DMS79 (cell line): ENCODE measurements at places on chromosomes 2 and 18.

DNA sequence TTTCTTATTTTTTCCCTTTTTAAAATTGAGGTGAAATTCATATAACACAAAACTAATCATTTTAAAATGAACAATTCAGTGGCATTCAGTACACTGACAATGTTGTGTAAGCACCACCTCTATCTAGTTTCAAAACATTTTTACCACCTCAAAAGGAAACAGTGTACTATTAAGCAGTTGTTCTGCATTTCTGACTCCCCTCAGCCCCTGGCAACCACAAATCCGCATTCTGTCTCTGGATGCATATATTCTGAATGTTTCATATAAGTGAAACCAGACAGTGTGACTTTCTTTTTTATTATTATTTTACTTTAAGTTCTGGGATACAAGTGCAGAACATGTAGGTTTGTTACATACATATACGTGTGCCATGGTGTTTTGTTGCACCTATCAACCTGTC lies 19.2 kb upstream of the TANK start:
- no peak for DNase-seq

- DNase-seq: no peak
These were observed 61.9 kb downstream of the AQP4 start for GRCh38 chr18:26803643-26804042.

DNA sequence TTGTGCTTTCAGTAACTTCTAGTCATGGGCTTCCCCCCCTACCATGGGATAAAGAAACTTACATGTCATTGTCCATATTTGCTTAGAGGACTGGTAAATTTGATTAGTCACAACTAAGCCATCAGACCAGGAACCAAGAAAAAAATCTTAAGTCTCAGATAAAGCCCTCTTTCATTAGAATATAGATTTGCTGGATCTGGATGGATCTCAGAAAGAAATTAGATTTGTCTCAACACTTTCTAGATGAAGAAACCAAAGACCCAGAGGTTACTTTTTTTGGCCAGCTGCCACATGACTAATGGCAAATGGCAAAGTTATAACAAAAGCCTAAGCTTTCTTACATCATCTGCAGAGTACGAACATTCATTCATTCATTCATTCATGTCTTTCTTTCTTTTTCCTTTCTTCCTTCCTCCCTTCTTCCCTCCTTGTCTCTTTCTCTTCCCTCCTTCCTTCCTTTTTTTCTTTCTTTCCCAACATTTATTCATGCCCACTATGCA lies 60.2 kb downstream of the CDCA7 start:
- DNase-seq: no peak

DNA sequence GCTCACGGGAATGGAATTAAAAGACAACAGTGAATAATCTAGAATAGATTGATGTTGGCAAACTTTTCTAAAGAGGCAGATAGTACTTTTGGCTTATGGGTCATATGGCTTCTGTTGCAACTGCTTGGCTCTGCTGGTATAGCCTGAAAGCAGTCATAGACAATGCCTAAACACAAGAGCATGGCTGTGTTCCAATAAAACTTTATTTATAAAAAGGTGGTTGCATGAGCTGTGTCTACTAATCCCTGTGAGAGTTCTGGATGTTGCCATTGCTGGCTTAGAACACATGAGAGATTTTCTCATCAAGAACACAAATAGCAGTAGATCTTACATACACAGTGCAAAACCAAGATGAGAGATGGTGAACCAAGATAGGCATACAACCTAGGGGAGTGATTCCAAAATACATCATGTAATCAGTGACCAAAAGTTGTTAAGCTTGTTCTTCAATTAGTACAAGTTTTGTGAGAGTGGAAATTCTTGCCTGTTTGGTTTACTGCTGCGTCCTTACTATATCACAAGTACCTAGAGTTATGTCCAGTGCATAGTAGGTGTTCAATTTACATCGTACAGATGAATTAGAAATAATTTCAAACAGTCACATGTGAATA lies 380.0 kb downstream of the METTL4 start:
- DNase-seq: no peak

- DNase-seq: no peak
These were observed 35.9 kb upstream of the WDSUB1 start for GRCh38 chr2:159322419-159322818.

DNA sequence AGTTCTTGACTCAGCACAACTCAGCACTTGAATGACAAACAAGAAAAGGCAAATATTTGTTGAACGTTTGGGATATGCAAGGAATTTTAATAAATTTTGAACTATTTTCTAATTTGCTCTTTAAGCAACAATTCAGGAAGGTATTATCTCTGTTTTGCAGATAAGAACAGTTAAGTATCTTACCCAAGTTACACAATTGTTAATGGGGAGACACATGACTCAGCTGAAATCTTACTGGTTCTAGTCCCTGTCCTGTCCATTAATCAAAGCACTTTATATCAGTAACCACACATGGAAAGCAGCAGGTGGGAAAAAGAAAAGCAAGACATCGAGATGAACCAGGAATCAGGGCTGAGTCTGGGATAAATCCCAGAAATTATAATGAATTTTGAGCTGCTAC lies 493.9 kb upstream of the PIK3C3 start:
- no peak for DNase-seq

GRCh38 chr2:174611854-174612253 lies 14.2 kb upstream of the WIPF1 start:
- DNase-seq: no peak

- DNase-seq: no peak
These were observed 289.3 kb upstream of the TANK start for GRCh38 chr2:160870729-160871465.

DNA sequence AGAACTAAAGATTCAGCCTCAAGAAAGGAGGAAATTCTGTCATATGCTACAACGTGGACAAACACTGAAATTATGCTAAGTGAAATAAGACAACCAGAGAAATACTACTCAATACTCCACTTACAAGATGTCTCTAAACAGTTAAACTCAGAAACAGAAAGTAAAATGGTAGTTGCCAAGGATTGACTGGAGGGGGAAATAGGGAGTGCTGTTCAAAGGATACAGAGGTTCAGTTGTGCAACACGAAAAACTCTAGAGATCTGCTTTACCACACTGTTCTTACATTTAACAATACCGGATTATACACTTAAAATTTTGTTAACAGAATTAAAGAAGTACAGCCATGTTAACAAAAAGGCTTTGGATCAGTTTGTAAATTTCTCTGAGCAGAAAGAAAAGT lies 39.8 kb upstream of the C2orf15 start:
- no peak for DNase-seq

DNA sequence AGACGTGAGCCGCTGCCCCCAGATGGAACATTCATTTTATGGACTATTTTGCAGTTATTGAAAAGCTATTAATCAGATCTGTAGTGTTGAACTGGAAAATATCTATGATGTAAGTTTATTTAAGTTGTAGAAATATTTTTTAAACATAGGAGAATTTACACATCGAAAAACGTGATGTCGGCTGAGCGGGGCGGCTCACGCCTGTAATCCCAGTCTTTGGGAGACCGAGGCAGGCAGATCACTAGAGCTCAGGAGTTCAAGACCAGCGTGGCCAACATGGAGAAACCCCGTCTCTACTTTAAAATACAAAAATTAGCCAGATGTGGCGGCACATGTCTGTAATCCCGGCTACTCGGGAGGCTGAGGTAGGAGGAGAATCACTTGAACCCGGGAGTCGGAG lies 2.0 kb upstream of the TIA1 start:
- no peak for DNase-seq

- no peak for DNase-seq
These were observed 164.1 kb upstream of the GATA6 start for GRCh38 chr18:22005191-22005841.

GRCh38 chr2:31027549-31027948 lies 110.7 kb downstream of the GALNT14 start:
- no peak for DNase-seq

GRCh38 chr2:28268386-28268785 lies 124.3 kb upstream of the FOSL2 start:
- DNase-seq: no peak

- DNase-seq: no peak
These were observed 62.9 kb upstream of the TUBA3E start for GRCh38 chr2:130261099-130261498.

- peak; percentile 9 for DNase-seq
These were observed 1.6 kb downstream of the FEV start for GRCh38 chr2:218983263-218983933.

GRCh38 chr2:16722677-16723076 lies 57.0 kb upstream of the CYRIA start:
- no peak for DNase-seq

DNA sequence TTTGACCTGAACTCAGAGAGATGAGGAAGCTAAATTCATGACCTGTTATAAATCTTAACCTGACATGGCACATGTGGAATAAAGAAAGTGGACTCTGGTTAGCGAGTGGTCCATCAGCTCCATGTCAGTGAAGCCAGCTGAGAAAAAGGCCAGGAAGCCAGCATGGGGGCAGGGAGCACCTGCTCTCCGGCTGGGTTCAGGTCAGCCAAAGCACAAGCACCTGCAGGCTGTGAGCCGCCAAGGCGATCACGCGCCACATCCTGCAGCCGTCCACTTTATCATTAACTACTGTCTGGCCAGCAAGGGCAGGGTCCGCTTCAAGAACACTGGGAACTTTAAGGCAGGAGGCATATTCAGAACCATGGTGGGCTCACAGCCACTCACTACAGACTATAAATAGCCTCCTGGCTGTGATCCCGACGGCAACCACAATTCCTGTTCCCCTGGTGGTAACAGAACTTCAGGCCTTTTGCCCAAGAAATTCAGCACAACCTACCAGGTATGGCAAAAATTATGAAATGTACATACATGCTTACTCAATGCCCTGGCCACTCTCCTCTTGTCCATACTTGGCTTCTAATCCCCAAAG lies 35.5 kb downstream of the ACVR1 start:
- no peak for DNase-seq

DNA sequence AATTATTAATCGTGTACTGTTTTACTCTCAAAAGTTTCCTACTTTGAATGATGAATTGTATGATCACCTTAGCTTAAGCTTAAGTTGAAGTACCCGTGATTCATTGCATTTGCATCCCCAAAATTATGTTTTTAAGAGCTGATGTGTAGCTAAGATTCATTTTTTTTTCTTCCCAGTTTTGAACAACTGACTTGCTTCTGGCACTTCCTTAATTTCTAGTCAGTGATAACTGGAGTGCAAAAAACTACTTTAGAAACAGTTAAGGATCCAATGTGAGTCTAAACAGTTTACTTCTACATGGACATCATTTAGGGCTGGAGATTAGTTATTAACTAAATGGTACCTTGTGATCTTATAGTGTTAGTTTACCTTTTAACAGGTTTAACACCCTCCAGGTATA lies 124.0 kb upstream of the CAVIN2 start:
- no peak for DNase-seq

- DNase-seq: no peak
These were observed 20.0 kb downstream of the STEAP3 start for GRCh38 chr2:119243621-119244020.

DNA sequence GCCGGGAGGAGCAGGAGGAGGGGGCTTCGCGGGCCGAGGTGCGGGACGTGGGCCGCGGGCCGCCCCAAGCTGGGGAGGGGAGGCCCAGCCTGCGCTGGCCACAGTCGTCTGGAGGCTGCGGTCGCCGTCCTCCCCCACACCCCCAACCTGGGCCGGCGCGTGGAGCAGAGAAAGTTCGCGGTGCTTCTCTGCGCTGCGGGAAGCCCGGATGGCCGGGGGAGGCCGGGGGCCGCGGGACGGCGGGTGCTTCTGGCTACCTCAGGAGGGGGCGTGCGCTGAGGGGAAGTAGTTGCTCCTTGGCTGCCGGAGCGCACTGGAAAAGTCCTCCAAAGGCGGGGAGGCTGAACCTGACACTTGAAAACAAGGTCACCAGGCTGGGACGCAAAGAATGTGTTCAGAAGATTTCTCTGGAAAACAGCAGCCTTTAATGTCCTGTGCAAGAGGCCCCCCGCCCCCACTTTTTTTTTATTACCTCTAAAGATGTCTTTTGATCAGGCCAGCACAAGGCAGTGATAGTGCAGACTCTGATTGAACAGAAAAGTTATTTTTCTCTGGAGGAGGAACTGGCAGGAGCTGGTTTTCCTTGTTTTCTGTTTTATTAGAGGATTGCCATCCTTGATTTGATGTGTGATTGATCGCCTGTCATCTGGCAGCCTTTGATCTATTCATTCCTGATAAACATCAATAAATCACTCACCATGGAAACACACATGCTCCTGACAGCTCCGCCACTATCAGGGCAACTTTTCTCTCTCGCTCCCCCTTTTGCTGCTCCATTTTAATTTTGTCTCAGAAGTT lies 1.6 kb downstream of the TSHZ1 start:
- no peak for DNase-seq

GRCh38 chr18:11857177-11857887 lies 6.1 kb downstream of the CHMP1B start:
- DNase-seq: peak; percentile 66

DNA sequence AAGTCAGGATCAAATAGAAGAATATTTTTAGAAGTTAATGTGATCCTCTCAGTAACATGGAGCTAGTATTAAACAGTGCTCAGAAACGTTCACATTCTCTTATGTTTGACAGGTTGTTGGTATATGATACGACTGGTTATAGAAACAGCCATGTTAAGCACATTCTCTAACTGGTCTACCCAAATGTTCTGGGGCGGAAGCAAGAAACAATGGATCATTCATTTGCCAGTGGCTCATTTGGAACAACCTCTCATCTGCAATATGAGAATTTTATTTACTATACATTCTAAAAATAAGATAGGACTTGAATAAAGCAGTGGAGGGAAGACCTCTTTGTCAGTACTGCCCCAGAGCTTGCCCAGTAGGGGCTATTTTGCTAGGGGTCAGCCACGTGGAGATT lies 167.1 kb upstream of the FAM98A start:
- no peak for DNase-seq

DNA sequence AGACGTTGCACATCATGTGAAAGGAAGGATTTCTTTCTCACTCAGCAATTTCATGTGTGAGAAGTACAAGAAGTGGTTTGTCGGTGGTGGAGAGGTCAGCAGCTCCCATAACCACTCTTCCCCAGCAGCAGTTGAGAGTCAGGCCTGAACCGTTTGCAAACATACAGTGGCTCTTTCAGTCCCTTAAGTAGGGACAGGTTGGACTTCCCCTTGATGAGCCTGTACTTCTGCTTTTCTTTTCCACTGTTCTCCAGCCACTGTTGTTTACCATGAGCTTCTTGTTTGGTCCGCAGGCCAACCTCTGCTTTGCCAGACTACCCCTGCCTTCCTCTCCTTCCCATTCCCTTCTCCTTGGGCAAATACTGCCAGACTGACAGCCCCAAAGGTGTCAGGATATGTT lies 391.3 kb upstream of the CELF4 start:
- DNase-seq: peak; percentile 15

DNA sequence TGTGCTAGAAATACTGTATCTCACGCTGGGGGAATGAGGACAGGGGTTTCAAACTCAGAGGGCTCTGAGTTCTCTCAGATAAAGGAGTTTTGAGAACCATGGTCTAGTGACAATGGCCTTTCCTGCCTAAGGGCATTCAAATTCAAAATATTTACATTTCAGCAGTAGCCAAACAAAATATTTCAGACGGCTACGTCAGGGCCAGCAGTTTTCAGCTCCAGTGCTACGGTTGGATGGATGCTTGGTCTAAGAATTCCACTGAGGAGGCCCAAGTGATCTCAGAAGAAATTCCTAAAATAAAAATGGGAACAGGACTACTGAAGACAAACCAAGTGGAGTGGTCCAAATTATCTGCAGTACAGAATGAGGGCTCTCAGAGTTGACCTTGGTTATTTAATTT lies 41.1 kb upstream of the SCG2 start:
- no peak for DNase-seq
